ENCODE measurements at places on chromosomes 4 and X. TPM values are rescaled to one million over a fixed set of nuclear protein-coding genes. Genes with fewer than 3 reads are reported as not detected.

FGG gene
- not detected for total RNA-seq

- DNase-seq = peak; percentile 35
These were observed 121.6 kb upstream of the FAT1 start for GRCh38 chr4:186845137-186845842.

GRCh38 chrX:145751943-145752342, 65.7 kb upstream of the SLITRK2 start:
- peak; percentile 49 for DNase-seq

GRCh38 chr4:130028552-130028951, 932.6 kb downstream of the C4orf33 start:
- DNase-seq = no peak

- DNase-seq = no peak
These were observed 31.1 kb downstream of the SYTL4 start for GRCh38 chrX:100700809-100701208.

- DNase-seq = no peak
These were observed 313.3 kb upstream of the ACTRT1 start for GRCh38 chrX:128365492-128365891.

GRCh38 chr4:154998284-154998683, 210.2 kb upstream of the NPY2R start:
- no peak for DNase-seq

DNA sequence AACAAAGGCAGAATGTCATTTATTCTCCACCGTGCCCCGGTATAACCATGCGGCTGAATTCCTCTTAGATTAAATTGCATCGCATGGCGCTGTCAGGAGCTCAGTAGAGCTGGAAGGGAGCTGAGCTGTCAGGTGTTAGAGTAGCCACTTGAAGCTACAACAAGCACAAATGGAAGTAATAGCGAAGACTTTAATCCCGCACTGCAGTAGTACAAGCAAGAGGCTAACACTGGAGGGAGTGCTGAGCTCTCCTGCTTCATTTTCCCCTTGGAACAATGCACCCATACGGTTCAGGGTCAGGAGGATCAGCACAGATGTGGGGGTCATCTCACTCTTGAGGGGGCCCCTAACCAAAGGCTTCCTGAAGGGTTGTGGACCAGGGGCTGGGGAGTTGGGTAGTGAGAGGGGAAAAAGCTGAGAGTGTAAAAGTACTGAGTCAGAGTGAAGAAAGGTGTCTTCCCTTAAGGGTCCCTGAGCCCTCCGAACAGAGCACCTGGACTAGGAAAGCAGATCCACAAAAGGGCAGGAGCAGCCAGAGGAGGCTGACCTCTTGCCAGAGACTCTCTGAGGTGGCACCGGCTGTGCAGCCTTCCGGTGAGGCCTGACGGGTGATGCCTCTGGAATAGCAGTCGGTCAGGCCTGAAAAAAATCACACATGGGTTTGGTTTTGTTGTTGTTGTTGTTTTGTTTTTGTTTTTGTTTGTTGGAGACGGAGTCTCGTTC, 36.0 kb upstream of the CBR4 start:
- DNase-seq = no peak

DNA sequence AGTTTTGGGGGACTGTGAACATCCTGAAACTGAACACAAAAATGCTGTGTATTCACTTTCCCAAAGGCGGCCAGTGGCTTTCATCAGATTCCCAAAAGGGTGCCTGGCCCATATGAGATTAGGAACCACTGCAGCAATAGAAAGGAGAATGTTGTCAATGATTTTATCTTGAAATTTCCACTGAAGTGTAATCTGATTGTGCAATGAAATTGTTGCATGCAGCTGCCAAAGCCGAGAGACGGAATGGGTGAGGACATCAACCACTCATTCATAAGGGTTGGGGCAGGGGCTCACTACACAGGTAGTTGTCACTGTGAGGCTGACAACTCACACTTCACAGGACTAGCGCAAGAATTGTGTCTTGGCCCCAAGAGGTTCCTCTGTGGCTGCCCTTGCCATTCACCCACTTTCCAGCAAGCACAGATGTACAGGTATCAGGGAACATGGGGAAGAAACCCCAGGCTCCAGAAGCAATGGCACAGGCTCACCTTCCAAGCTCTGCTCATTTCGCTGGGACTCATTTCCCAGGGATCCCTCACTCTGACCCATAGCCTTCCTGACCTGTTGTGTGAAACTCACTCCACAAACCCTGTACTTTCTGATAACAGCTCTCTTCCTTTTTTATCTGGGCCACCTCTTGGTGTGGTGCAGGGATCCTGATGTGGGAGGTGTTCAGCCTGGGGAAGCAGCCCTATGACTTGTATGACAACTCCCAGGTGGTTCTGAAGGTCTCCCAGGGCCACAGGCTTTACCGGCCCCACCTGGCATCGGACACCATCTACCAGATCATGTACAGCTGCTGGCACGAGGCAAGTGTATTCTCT, 48.8 kb downstream of the BMX start:
- DNase-seq = no peak

DNA sequence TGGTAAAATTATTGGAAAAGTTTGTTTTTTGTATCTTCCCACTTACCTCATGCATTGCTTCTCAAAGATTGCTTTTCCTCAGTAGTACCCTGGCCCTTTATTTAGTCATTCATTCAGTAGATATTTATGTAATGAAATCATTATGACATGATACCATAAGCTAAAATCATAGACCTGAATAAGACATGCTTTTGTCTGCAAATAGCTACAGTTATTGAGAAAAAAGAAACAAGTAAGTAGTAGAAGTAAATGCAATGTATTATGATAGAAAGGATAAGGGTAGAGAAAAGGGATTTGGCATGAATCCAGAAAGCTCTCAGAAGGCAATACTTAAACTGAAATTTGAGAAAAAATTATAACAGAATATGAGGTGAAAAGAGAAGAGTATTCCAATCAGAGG, 352.5 kb downstream of the GPM6A start:
- no peak for DNase-seq

DNA sequence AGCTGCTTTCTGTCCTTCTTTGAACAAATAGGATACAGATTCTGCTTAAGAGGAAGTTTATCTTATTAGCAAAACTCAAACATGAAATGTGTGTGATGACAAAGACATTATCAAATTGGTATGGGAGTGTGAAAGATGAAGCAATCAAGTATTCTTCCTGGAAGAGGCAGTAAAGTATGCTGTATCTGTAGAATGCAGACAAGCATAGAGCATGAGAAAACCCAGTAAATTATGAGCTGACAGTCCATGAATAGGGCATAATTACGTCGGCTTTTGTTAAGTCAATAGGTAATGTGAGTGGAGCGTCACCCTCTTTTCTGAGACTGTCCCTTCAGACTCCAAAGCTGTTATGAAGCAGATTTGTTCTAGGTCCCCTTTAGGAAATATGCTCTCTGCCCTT, 458.6 kb upstream of the NWD2 start:
- DNase-seq = no peak

GRCh38 chr4:4759883-4760282, 99.6 kb upstream of the MSX1 start:
- DNase-seq = peak; percentile 22

- DNase-seq = no peak
These were observed 24.4 kb upstream of the DCK start for GRCh38 chr4:70969076-70969475.

DNA sequence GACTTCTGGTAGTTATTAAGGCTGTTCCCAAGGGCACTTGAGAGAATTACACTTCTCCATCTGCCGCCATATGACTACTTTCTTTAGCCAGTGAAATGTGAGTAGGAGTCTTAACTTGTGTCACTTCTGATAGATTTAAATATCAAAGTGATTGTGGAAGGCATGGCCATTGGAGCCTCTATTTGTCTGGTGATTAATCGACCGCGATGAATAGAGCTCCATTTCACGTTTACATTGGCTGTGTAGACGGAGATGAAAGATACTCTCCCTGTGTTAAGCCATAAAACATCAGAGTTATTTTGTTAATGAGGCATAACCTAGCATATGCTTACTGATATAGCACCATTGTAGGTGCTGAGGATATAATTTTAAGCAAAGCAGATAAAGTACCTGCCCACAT, 852.4 kb downstream of the CCSER1 start:
- no peak for DNase-seq

Data from PC-3 (cell line).